Upper lobe of right lung (tissue), 1 donor: ENCODE measurements at places on chromosomes 3 and 15. TPM values are rescaled to one million over a fixed set of nuclear protein-coding genes. Genes with fewer than 3 reads are reported as not detected.

Gene AGTR1
- total RNA-seq = 7.8 TPM

Gene DNASE1L3
- 125 TPM for total RNA-seq

Gene SERINC4
- not detected for total RNA-seq

Gene FANCD2
- total RNA-seq = 5.3 TPM

Gene PTPRG
- total RNA-seq = 86.7 TPM

Gene BHLHE40
- 97.1 TPM for total RNA-seq

Gene GRM2
- total RNA-seq = 0.49 TPM

Gene VGLL3
- 61.5 TPM for total RNA-seq

Gene GPD1L
- 84.1 TPM for total RNA-seq

Gene MUSTN1
- 5.4 TPM for total RNA-seq

Gene KCNMB2
- total RNA-seq = 1.2 TPM

Gene CEMIP
- 17.3 TPM for total RNA-seq

Gene SLITRK3
- total RNA-seq = 0.09 TPM

Gene CCR2
- total RNA-seq = 17.8 TPM

Gene CCR5
- 8.7 TPM for total RNA-seq

Gene CYP8B1
- not detected for total RNA-seq

Gene CTXND1
- total RNA-seq = 1.9 TPM

Gene TTLL13
- not detected for total RNA-seq

Gene TFG
- total RNA-seq = 59.6 TPM

Gene UNC13C
- 0.14 TPM for total RNA-seq

Gene CCDC39
- total RNA-seq = not detected

Gene DUT
- total RNA-seq = 90.0 TPM

Gene SUSD5
- 1.1 TPM for total RNA-seq

Gene CDHR4
- not detected for total RNA-seq

Gene SLC28A1
- total RNA-seq = not detected

Gene HTR3E
- not detected for total RNA-seq

Gene KCNAB1
- 3.2 TPM for total RNA-seq

Gene SLC2A2
- total RNA-seq = not detected

Gene UBP1
- total RNA-seq = 62.9 TPM

Gene NISCH
- total RNA-seq = 94.6 TPM

Gene MEF2A
- total RNA-seq = 86.8 TPM

Gene SIDT1
- 3.5 TPM for total RNA-seq

Gene LMAN1L
- total RNA-seq = not detected

Gene ANKRD63
- not detected for total RNA-seq

Gene ACTC1
- total RNA-seq = 3.4 TPM

Gene GOLGA6L22
- not detected for total RNA-seq

Gene NGLY1
- 33.4 TPM for total RNA-seq
